ENCODE measurements at places on chromosomes 1 and 21.

DNA sequence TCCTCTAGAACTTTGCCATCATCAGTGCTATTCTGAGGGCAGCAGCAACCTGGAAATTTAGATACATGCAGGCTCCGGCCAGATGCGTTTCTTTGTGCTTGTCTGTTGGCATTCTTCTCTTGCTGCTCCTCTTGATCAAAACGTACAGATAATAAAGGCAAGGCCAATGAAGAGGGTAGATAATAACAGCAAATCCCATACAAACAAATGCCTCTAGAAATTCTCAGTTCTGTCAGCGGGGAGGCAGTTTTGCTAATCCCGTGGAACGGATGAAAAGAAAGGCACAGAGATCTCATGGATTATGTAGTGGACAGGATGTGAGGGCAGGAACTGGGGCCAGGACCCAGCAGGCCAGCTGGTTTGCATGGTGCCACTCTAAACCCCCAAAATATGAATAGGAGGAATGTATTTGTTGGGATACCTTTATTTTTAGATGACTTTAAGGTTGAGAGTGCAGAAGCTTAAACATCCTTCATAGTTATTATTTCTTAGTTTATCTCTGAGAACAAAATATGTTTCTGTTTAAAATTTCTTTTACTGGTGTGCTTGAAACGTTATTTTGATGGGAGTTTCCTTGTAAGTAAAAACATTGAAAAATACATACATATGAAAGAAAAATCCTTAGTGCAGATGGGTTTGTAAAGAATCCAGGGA is 1.5 kb downstream of the ITSN1 start:
- no peak for DNase-seq

GRCh38 chr1:36390411-36390810 is 4.7 kb upstream of the STK40 start:
- DNase-seq: no peak

- no peak for DNase-seq
Measured at GRCh38 chr1:36737038-36737555, 254.4 kb upstream of the CSF3R start.

- DNase-seq: no peak
Measured at GRCh38 chr1:156874572-156875340, 14.1 kb downstream of the NTRK1 start.

- DNase-seq: no peak
Measured at GRCh38 chr1:232260861-232261260, 369.1 kb downstream of the SIPA1L2 start.

- DNase-seq: no peak
Measured at GRCh38 chr1:223504741-223505140, 111.5 kb downstream of the CCDC185 start.

GRCh38 chr1:171218661-171219060 is 29.6 kb upstream of the FMO1 start:
- DNase-seq: no peak
